ENCODE measurements at places on chromosomes 2 and 18. TPM values are rescaled to one million over a fixed set of nuclear protein-coding genes. Genes with fewer than 3 reads are reported as not detected.

- H3K4me3 ChIP-seq = no peak overlapping the region
- H3K27ac ChIP-seq = no peak overlapping the region
- H3K36me3 ChIP-seq = no peaks in the 10 kb centered on the region
- H3K4me1 ChIP-seq = no peaks in the 10 kb centered on the region
- peak; percentile 13 for DNase-seq
Observed at GRCh38 chr2:235868224-235868623, 300.0 kb downstream of the GBX2 start.

Gene EVX2
- 3.7 TPM for total RNA-seq

GRCh38 chr2:122168799-122169198, 413.3 kb downstream of the TSN start:
- no peak overlapping the region for H3K27ac ChIP-seq
- no peaks in the 10 kb centered on the region for H3K27me3 ChIP-seq
- H3K4me1 ChIP-seq = no peaks in the 10 kb centered on the region
- no peak for DNase-seq
- H3K4me3 ChIP-seq = no peak overlapping the region

- H3K27me3 ChIP-seq = no peaks in the 10 kb centered on the region
- H3K4me3 ChIP-seq = peak overlapping the region; percentile 47
- H3K27ac ChIP-seq = peak overlapping the region; percentile 96
- peaks cover 16% of the 10 kb centered on the region for H3K4me1 ChIP-seq
- H3K36me3 ChIP-seq = no peaks in the 10 kb centered on the region
- DNase-seq = peak; percentile 70
Observed at GRCh38 chr2:168456521-168457189, 583 bp downstream of the CERS6 start.

DNA sequence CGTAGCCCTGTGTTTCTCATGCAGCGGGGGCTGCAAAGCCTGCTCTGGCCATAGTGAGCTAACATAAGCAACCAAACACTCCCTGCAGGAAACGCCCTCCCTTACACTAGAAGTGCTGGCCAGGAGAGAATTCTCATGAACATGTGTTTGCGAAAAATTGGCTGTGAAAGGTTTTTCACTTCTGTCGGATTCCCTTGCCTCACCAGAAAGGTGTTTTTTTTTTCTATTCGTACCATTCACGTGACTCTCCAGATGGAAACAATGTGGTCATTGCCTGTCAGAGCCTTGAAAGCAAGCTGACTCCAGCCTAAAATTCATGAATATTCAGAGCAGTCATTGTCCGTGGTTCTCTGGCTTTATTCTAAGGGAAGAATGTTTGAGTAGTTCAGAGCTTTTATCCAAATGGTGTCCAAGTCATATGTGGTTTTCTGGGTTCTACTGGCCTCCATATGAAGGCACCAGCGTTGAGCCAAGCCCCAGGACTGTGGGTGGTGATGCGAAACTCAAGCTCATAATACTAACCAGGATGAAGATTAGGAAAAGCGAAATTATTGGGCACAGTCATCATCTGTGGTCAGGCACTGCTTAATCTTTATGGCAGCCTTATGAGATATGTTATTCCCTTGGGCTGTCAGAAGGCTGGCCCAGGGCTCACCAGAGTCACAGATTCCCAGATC, 236.4 kb downstream of the ALPK2 start:
- no peaks in the 10 kb centered on the region for H3K36me3 ChIP-seq
- DNase-seq = peak; percentile 28
- H3K27me3 ChIP-seq = no peaks in the 10 kb centered on the region
- H3K27ac ChIP-seq = peak overlapping the region; percentile 49
- no peak overlapping the region for H3K4me3 ChIP-seq

DNA sequence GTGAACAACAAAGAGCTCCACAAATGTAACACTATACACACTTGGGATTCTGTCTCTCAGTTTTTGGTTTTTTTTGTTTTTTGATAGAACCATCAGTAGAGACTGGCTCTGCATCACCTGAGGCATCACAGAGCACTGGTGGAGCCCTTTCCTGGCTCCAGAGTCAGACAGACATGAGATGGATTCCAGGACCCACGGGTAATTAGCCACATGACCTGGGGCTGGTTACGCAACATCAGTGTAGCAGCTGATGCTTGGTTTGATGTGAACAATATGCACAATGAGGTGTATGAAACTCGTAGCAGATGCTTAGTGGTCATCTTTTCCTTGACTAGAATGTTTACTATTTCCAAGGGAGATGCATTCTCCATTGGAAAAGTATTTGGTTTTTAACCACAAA, 40.7 kb downstream of the CMPK2 start:
- H3K4me3 ChIP-seq = no peak overlapping the region
- H3K4me1 ChIP-seq = peaks cover 6% of the 10 kb centered on the region

- DNase-seq = no peak
- no peak overlapping the region for H3K4me3 ChIP-seq
- H3K27ac ChIP-seq = no peak overlapping the region
- no peaks in the 10 kb centered on the region for H3K27me3 ChIP-seq
Observed at GRCh38 chr2:162706770-162707169, 131.8 kb downstream of the KCNH7 start.

Gene TFCP2L1
- total RNA-seq = 2.5 TPM

DNA sequence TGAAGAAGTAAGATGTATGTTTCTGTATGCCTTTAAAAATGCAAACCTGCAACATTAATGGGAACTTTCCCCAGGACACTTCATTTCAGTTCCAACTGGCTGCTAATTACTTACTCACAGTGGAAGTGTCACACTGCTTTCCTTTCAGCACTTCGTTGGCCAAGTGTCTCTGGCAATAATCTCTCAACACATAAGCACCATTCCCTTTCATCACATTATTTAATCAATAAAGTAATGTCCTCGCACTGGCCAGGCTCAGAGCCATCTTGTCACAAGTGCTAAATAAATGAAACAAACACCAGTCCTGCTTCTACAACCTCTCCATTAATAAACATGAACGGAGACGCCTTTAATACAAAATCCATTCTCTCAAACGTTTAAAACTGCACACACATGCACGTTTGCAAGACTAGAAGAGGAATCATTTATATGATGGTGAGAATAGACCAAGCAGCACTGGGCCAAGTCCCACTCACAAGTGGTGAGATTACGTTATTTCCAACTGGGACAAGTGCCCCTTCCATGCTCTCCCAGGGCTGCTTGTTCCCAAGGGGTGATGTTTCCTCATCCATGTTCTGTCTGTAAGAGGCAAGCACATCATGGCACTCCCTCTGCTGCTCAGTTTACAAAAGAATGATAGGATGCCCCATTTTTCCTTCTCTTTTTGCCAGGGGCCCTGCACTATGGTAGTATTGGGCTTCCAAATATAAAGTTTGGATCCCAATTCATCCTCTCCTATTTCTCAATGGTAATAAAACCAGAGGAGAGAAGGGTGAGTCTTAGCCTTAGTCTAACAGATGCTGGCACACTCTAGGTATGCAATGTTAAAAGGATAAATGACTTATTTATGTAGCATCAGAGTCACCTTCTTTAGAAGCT, 56.8 kb upstream of the ETAA1 start:
- H3K27me3 ChIP-seq = no peaks in the 10 kb centered on the region
- no peaks in the 10 kb centered on the region for H3K4me1 ChIP-seq
- H3K36me3 ChIP-seq = no peaks in the 10 kb centered on the region
- no peak for DNase-seq
- H3K4me3 ChIP-seq = no peak overlapping the region

GRCh38 chr2:236887953-236888793, 197.5 kb upstream of the COPS8 start:
- peaks cover 25% of the 10 kb centered on the region for H3K4me1 ChIP-seq
- no peak for DNase-seq
- H3K27ac ChIP-seq = peak overlapping the region; percentile 88
- H3K4me3 ChIP-seq = no peak overlapping the region
- no peaks in the 10 kb centered on the region for H3K27me3 ChIP-seq

DNA sequence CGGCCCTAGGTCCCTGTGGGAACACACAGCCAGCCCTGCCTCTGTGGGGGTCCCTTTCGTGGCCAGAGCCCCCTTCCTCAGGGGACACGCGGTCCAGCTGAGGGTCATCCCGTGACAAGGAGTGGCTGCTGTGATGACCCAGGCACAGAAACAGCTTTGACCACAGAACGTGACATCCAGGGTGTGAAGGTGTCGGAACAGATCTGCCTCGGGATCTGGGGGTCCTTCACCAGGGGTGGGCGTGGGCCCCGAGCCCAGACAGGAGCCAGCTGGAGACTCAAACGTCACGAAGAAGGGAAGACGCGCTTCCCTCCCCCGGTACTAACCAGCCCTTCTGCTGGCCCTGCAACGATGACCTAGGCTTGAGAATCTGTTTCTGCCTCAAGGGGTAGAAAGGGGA, 75.9 kb downstream of the NFATC1 start:
- no peaks in the 10 kb centered on the region for H3K36me3 ChIP-seq
- no peaks in the 10 kb centered on the region for H3K27me3 ChIP-seq
- no peak overlapping the region for H3K4me3 ChIP-seq
- DNase-seq = no peak
- no peak overlapping the region for H3K27ac ChIP-seq

Gene LRATD1
- 35.1 TPM for total RNA-seq

DNA sequence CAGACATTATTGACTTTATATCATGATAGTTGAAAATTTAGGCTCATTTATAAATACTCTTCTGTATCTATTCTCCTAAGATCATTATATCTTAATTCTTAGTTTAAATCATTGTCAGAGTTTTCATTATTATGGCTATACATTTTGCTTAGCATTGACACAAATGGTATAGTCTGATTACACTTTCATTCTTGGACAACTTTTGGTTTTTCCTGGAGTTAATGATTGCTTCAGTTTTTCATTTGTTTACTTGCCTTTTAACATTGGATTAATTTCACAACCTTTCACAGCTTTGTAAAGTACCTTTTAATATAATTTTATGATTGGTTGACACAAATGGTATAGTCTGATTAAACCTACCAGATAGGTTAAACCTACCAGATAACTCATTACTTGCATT, 298.2 kb downstream of the DYSF start:
- no peak overlapping the region for H3K4me3 ChIP-seq
- H3K4me1 ChIP-seq = peaks cover 14% of the 10 kb centered on the region
- no peaks in the 10 kb centered on the region for H3K27me3 ChIP-seq

DNA sequence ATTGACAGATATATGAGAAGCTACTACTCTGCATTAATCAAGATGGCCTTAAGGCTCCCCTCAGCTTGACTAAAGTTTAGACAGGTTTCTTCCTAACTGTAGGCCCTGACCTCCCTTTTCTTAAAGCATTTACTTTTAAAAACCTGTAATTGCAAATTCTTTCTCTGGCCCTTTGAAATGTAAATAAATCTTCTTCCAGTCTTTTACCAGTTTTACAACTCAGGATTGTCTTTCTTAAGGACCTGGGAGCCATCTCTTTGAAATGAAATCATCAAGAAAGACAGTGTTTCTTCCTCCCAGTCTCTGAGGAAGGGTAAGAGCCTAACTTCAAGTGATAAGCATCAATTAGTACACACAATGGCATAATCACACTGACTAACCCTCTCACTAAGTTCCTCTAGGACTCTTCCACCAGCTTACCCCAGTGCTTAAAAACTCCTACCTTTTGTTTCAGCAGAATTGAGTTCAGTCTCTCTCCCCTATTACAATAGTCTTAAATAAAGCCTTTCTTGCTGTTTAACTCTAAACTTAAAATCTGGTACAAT, 58.7 kb upstream of the CDH20 start:
- no peaks in the 10 kb centered on the region for H3K27me3 ChIP-seq
- no peak overlapping the region for H3K27ac ChIP-seq
- H3K36me3 ChIP-seq = no peaks in the 10 kb centered on the region
- no peak overlapping the region for H3K4me3 ChIP-seq
- DNase-seq = no peak

DNA sequence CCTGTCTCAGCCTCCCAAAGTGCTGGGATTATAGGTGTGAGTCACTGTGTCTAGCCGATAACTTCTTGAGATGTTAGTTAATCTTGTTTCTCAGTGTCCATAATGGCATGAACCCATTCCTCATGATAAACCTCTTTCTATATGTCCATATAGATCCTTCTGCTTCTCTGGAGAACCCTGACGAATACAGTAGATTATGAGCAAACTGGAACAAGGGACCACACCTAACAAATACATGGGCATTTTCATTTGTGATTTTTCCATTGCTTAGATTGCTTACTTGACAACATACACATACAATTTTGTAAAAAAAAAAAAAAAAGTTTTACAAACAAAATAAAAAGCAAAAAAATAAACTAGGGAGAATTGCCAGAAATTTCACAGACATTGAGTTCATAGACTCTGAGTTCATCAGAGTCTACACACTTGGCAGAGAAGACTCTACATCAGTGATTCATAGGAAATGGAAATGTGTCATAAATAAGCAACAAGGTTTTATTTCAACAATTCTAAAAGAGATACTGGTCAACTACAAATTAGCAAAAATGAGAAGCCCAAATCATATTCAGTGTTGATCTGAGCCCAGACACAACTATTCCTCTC, 96.7 kb downstream of the GALR1 start:
- no peak overlapping the region for H3K4me3 ChIP-seq
- H3K27ac ChIP-seq = no peak overlapping the region
- DNase-seq = no peak
- H3K4me1 ChIP-seq = no peaks in the 10 kb centered on the region
